HTR-8/SVneo (cell line): ENCODE measurements at places on chromosomes 7 and 10.
A peak's percentile ranks its signal among the peaks of the same experiment; 100 is the strongest.

DNA sequence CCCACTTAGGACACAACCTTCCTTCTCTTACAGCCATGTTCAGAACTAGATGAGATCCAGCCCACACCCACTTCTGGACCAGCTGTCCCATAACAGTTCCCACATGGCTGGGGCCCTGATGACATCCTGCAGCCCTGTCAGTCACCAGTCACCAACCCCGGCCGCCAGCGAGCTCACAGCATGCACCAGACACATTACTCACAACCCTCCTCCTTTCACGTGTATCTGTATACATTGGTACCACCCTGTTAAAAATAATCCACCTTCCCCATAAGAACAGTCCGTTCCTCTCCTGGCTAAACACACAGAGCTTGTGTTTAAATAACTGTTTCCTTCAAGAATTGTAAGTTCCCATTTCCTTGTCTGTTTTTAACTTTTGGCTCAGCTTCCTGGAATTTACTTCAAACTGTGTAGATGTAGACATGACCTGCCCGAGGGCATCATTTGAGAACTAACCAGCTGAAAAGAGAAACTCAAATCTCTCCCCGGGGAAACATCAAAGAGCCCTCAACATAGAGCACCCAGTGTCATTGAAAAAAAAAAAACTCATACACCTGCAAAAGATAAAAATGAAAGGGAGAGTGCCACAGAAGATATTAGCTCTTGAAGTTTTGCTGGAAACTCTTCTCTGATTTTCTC is 26.0 kb upstream of the PRLHR start:
- no peak for DNase-seq

- peak; percentile 54 for DNase-seq
Observed at GRCh38 chr10:75352650-75353049, 48.9 kb downstream of the ZNF503 start.

GRCh38 chr7:39757604-39758003 is 134.2 kb downstream of the RALA start:
- DNase-seq, result no peak

- no peak for DNase-seq
Observed at GRCh38 chr10:66187053-66187733, 738.6 kb upstream of the LRRTM3 start.

DNA sequence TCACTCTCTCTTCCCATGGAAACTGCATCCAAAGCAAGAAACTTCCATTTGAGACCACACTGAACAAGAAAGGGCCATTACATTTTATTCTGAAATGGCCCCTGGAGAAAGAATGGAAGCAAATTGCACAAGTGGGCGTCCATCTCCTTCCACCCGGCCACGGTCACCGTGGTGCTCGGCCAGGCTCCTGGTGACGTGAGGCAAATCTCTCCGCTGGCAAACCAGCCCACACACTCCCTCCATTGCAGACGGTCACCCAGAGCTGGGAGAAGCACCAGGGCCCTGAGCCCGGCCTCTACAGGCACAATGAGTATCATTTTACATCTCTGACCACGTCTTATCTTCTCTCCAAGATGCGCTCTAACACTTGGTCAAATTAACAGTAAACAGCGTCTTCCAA is 126.1 kb upstream of the FAM20C start:
- DNase-seq, result no peak

GRCh38 chr10:73554721-73555120 is 36.4 kb downstream of the USP54 start:
- DNase-seq, result no peak

- no peak for DNase-seq
Observed at GRCh38 chr10:114541081-114541796, 116.8 kb downstream of the ABLIM1 start.

DNA sequence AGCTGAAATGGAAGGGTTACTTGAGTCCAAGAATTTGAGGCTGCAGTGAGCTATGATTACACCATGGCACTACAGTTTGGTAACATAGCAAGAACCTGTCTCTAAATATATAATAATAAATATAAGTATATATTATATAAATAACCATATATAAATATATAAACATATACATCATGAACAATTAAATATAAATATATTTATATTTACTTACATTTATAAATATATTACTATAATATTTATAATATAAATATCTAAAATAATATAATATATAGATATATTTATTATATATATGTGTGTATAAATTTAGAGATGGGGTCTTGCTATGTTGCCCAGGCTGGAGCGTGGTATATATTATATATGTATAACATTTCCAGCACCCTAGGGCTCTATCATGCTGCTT is 42.4 kb upstream of the LYZL1 start:
- no peak for DNase-seq

DNA sequence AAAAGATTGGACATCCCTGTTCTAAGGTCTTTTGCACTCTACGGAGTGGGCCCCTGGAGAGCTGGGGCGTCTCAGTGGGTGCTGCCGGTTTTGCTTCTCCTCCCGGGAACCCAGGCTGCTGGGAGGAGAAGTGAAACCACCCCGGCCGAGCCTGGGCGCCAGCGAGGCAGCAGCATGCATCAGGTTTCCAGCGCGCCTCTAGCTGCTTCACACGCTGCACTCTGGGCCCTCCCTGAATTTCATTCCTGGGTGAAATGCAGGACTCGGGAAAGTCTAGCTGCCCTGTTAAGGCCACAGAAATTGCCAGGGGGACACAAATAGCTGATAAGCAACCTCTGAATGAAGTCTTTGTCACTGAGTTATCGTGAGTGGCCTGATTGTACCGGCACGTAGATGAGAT is 127.4 kb downstream of the TRRAP start:
- DNase-seq, result no peak

DNA sequence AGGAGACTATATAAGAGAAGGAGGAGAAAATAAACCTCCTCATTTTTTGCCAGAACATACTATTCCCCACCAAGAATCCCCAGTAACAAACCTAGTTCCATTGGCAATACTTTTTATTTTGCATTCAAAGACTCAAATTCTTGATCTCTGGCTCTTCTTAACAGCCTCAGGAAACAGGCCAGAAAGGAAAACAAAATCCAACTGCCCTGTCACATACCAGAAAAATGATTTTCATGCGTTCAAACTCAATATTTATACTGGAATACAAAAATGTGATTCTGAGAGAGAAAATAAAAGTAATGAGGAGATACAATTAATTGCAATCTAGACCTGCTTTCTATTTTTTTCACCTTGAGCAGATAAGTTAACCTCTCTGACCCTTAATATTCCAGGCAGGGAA is 435.9 kb upstream of the AUTS2 start:
- no peak for DNase-seq

GRCh38 chr7:31764462-31764861 is 77.4 kb downstream of the PPP1R17 start:
- no peak for DNase-seq

GRCh38 chr7:146635205-146636032 is 518.8 kb downstream of the CNTNAP2 start:
- no peak for DNase-seq

DNA sequence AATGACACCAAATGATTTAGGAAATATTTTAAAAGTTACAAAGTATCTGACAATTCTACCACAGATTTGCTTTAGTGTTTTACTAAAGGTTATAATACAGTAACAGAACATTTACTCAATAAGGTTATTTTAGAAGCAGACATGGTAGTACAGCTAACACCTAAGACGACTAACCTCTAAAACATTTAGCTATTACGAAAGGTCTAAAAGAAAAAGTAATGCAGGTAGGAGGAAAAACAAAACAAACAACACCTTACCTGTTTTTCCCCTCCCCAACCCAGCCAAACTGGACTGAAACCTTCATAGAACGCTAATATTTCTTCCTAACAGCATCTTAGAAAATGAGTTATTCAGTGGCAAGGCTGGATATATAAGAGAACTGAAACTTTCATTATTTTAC is 111.3 kb downstream of the SNX13 start:
- DNase-seq, result no peak

DNA sequence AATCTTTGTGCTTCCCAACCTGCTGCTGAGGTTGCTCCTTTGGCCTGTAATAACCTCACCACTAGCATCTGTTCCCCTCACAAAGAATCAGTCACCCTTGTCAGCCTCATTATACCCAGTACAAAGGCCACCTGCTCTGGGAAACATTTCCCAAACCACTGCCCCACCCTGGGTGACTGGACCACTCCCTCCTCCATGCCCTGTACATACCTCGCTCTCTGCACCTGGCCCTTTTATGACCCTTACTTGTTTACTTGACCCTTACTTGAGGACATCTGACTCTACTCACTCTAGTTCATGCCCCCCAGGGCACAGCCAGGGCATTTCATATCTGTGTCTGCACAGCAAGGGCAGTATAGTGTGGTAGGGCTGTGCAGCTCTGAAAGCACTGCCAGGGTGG is 21.4 kb upstream of the AOC1 start:
- no peak for DNase-seq

- DNase-seq, result no peak
Observed at GRCh38 chr7:74454021-74454924, 567 bp downstream of the GTF2IRD1 start.

GRCh38 chr7:141593134-141593533 is 41.9 kb downstream of the AGK start:
- no peak for DNase-seq

DNA sequence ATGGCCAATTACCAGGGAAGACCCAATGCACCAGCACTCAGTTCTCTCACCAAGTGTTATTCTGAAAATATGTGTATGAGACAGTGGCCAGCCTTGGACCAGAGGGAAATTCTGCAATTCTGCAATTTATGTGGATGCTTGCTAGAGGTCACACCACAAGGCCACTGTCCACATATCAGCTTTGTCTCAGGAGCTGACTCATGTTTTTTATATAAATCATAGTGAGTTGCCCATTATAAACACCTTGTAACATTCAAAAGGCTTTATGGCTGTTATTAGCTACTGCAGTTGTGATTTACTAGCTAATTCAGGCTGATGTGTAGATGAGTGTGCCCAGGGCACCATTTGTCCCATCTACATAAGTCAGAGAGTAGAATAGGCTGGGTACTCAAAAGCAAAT is 649.0 kb downstream of the LRMDA start:
- peak; percentile 38 for DNase-seq

GRCh38 chr10:86439544-86439943 is 72.9 kb upstream of the GRID1 start:
- peak; percentile 15 for DNase-seq

DNA sequence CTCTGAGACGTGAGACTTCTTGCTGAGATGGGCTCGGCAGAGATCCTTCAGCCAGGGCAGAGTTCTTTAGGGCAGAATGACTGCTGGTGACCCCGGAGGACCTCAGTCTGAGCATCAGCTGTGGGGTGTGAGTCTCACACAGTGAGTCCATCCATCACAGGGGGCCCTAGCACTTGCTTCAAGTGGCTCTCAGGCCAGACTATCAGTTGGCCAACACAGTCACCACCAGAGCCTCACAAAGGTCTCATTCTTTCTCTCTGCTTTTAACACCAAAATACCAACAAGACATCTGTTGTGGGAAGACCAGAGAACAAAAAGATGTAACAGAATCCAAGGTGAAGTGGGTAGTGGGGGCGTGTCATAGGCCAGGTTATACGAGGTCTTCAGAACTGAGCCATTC is 345.6 kb upstream of the NRP1 start:
- no peak for DNase-seq

DNA sequence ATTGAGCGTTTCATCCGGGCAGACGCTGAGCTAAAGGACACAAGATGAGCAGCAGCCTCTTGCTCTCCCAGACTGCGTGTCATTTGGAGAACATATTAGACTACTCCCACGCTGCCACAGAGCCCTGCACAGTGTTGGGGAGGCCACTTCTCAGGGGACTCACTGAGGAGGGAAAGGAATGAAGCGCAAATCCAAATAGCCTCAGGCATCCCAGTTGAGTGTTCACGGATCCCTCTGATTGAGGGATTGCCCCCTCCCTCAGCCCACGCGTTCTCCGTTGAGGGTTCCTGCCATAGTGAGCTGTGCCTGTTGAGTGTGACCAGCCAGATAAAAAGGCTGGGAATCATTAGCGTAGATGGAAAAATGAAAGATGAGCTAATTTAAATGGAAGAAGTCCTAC is 563.4 kb downstream of the ACTR3B start:
- no peak for DNase-seq

DNA sequence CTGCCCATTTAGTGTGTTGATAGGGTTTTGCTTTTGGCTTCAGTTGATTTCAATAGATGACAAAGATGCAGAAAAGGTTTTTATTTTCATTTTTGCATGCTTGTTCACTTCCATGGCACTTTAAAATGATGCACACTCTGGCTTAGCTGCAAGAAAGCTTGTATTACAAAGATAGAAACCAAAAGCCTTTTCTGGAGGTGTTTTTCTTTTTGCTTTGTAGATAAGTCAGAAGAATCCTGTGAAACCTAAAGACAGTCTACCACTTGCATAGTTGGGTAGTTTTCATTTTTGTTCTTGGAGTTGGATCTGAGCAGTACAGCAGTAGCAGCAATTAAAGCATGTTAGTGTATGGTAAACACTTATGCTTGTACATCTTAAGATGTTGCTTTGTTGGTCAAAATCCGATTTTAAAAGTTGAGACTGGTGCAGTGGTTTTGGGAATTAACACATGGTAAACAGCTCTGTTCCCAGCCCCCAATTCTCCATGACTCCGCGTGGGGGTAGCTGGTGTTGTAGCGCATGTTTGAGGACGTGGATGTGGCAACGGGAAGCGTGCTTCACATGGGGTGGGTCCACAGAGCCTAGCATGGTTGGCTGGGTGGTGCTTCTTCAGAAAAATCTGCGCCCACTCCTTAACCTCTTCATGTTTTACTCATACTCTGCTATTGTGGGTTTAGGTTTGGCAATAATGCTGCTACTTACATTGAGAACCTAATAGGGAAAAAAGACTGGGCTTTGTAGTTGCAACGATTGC is 19.8 kb downstream of the CCNY start:
- no peak for DNase-seq

DNA sequence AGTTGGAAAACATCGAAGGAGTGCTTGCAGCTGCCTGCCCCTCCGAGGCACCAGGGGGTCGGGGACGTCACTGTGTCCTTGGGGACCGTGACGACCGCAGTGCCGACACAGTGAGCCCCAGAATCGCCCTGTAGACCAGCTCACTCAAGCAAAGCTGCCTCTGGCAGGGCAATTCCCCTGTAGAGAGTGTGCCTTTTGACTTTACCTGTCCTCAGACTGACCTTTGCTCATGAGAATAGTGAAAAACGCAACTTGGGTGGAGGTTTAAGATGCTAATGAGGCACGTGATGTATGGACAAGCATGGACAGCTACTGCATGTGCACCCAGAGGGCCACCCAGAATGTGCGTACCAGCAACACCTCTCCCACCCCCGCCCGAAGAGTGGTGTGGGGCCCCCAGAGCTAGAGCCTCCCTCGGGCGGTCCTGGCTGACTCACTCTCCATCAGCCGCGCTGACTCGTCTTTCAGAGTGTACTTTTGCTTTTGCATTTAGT is 271.9 kb downstream of the ADARB2 start:
- no peak for DNase-seq

GRCh38 chr10:59675812-59676211 is 33.8 kb downstream of the SLC16A9 start:
- DNase-seq, result no peak

- DNase-seq, result peak; percentile 11
Observed at GRCh38 chr10:91799612-91799975, 1.4 kb downstream of the TNKS2 start.

DNA sequence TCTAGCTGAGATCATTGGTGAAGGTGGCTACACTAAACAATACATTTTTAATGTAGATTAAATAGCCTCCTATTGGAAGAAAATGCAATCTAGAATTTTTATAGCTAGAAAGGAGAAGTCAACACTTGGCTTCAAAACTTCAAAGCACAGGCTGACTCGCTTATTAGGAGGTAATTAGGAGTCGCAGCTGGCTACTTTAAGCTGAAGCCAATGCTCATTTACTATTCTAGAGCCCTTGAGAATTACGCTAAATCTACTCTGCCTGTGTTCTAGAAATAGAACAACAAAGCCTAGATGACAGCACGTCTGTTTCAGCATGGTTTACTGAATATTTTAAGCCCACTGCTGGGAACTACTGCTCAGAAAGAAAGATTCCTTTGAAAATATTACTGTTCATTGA is 101.6 kb upstream of the EEPD1 start:
- DNase-seq, result no peak
